Stimulated activated naive CD4-positive, alpha-beta T cell (primary cell): ENCODE measurements at places on chromosomes 3 and 15.
A peak's percentile ranks its signal among the peaks of the same experiment; 100 is the strongest.

DNA sequence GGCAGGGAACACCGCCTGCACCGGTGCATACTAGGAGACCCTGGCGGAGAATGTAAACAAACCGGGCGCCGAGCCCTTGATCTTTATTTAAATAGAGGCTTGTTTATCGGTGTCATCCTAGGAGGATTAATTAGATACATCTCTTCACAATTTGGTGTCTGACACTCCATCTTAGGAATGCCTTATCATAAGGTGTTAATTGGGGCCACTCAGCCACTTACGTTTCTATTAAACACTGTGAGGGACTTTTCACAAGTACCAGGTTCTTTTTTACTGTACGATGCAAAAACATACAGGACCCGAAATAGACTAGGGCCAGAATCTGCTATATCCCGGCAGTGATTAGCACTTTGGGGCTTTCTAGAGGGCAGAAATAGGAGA lies 8.0 kb downstream of the EOMES start:
- peak; percentile 21 for DNase-seq

GRCh38 chr3:184328516-184328915 lies 8.9 kb upstream of the FAM131A start:
- DNase-seq: no peak

- DNase-seq: no peak
Measured at GRCh38 chr3:42780892-42781700, 8.0 kb upstream of the CCDC13 start.

- no peak for DNase-seq
Measured at GRCh38 chr3:4419920-4420319, 47.1 kb downstream of the SUMF1 start.

DNA sequence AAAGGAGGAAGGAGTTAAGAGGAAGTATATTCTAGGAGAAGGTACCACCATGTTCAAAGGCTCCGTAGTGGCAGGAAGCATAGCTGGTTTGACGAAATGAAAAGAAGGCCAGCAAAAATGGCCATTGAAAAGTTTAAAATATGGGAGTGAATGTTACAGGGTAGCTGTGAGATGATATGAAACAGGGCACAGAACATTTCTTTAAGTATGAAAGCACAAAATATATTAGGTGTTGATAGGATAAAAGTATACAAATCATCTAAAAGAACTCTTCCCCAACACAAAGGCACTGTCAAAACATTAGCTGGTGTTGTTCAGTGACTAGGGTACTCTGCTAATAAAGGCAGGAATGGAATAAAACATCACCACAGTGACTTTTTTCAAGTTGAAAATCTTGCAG lies 216.2 kb downstream of the LRRN1 start:
- DNase-seq: no peak

DNA sequence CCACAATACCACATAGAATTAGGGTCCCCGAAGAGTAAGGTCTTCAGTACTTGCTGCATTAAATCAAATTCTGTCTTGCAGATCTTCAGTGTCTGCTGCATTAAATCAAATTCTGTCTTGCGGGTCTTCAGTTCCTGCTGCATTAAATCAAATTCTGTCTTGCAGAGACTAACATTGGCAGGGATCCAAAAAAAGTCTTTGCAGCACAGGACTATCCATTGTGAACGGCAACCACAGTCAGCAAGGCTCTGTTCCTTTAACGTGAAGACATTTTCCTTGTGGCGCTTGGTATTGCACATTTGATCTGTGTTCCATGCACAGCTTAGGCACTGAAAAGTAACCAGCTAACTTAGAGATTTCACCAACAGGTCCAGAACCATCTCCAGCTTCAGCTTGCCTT lies 46.8 kb upstream of the POMGNT2 start:
- no peak for DNase-seq

GRCh38 chr3:48595526-48596121 lies 495 bp upstream of the COL7A1 start:
- DNase-seq: no peak
